HEK293T (cell line): ENCODE measurements at places on chromosomes 11 and 22.

- DNase-seq: no peak
Observed at GRCh38 chr11:74400606-74401005, 2.4 kb upstream of the PGM2L1 start.

GRCh38 chr11:93921695-93922468 is 71.5 kb upstream of the VSTM5 start:
- peak; percentile 69 for DNase-seq

- no peak for DNase-seq
Observed at GRCh38 chr11:129202646-129203045, 10.5 kb upstream of the ARHGAP32 start.

DNA sequence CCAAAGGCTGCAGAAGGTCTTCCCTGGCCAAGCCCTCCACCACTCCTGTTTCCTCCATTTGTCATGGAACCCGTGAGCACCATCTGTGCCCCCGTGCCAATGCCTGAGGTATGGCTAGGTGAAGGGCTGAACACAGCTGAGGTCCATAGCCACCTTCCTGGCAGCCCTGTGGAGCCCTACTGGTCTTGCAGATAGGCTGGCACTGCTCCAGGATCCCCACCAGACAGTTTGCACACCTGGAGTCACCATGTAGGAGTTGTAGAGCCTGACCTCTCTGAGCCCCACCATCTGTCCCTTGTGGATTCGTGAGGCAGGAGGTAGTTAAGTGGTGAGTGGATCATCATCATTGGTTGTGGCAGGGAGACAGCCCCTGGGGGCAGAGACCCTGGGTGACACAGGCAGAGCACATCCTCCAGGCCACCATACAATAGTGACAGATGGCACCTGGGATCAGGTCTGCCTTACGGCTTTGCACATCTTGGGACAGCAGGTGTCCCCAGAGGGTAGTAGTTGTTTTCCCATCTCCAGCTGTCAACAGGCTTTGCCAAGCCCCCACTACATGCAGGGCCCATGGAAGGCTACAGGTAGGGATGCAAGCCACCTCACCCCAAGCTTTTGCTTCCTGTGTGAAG is 52.5 kb upstream of the SUSD2 start:
- DNase-seq: no peak

DNA sequence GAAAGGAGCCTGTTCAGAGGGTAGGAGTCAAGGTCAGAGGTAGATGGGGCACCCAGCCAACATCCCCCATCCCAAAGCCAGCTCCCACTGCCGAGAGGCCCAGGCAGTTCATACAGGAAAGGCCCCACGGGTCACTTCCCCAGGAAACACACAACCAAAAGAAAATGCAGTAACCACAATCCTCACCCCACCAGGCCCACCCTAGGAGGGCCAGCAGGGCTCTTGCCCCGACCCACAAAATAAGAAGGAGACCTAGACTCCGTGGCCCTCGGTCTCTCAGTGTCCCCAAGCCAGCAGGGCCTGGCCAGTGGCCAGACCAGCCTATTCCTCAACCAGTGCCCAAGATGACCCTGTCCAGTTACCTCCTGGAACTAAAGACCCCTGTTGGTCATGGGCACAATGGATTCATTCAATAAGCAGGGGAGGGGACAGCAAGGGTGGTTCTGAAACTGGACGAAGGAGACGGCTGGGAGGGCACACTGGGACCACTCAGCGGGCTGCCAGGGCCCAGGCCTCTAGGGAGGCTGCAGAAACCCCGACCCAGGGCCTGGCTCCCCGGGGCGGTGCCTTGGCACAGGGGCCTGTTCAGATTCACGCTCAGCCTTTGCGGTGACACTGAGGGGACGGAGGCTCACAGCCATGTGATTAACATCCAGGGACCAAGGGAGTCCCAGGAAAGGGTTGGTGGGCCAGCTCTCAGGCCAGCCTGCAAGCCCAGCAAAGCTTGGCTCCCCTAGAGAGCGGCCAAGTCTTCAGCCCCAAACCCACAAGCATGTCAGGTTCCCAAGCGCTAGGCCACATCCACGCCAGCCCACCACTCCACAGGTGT is 5.5 kb downstream of the RAB3IL1 start:
- no peak for DNase-seq

DNA sequence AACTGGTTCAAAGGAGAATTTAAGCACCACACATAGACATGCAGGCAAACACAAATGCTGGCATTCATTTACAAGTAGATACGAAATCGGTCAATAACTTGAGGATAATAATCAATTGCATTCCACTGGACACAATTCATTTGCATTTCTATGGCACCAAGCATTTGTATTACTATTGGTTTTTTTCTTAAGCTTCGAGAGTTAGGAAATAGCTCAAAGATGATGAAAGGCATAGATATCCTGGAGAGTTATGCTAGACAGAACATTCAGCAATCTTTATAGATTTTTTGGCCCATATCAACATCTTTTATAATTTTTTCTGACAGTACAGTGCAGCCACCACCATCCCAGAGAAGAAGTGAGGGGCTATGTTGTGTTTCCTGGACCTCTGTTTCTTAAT is 544.4 kb downstream of the MIAT start:
- DNase-seq: no peak

DNA sequence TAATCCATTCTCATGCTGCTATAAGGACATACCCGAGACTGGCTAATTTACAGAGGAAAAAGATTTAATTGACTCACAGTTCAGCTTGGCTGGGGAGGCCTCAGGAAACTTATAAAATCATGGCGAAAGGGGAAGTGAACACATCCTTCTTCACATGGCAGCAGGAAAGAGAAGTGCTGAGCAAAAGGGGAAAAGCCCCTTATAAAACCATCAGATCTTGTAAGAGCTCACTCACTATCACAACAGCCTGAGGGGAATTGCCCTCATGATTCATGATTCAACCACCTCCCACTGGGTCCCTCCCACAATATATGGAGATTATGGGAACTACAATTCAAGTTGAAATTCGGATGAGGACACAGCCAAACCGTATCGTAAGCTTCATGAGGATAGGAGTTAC is 3.8 kb upstream of the CYB5R2 start:
- DNase-seq: no peak

- DNase-seq: no peak
Observed at GRCh38 chr11:116614306-116615210, 158.2 kb downstream of the BUD13 start.

GRCh38 chr11:31824879-31825837 is 14.0 kb upstream of the PAX6 start:
- DNase-seq: no peak

DNA sequence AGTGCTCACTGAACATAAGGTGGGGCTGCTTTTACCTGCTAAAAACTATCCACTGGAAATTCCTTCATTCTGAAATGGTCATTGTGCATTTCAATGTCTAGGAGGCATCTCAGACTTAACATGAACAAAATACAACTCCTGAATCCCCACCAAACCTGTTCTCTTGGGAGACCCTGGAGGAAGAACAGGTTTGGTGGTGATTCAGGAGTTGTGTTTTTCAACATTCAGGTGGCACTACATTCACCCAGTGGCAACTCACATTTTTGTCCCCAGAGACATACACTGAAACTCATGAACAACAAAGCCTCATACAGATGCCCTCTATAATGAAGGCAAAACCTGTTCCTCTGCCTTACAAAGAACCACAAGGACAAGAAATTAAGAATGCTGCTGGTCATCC is 64.3 kb upstream of the CYP2D6 start:
- no peak for DNase-seq

DNA sequence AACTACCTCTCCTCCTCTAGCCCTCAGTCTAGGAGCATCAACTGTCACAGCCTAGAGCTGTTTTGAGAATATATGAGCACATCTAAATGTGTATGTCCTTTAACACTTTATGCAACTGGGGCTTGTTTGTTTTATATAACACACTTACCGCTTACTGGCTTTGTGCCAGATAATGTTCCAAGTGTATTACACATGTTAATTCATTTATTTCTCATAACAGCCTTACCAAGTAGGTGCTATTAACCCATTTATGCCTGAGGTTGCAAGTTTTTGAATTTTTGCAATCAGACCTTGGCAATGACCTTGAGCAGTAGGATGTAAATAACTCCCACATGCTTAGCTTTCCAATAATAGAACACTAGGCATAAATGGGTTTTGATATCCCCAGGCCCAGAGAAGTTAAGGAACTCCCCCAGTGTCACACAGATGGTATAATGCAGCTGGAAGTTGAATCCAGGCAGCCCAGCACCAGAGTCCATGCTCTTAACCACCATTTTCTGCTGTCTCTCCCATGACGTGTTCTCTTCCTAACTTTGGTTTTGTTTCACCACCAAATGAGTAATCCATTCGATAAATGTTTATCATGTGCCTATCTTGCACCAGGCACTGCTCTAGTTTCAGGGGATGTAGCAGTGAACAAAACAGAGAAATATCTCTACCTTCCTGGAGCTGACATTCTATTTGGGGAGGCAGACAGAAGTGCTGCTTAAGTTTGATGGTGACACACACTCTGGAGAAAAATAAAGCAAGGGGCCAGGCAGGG is 23.1 kb downstream of the PRDM11 start:
- DNase-seq: no peak

- DNase-seq: no peak
Observed at GRCh38 chr11:7281079-7281478, 29.4 kb downstream of the SYT9 start.

DNA sequence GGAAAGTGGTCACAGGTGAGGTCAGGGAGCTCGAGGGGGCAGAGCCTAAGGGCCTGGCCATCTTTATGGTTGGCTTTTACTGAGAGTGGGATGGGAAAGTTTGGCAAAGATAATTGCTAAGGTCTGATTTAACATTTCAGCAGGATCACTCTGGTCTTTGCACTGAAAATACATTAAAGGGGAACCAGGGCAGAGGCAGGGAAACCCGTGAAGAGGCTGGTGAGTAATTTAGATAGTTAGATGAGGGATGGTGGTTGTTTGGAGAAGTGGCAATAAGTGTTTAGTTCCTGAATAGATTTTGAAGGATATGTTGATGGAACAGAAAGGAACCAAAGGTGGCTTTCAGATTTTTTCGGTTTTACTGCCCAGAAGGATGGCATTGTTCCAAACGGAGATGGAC is 50.8 kb downstream of the SCN3B start:
- DNase-seq: no peak

GRCh38 chr22:27466229-27466628 is 335.3 kb downstream of the MN1 start:
- DNase-seq: no peak

GRCh38 chr11:76782531-76783293 is 444 bp upstream of the TSKU start:
- peak; percentile 90 for DNase-seq

DNA sequence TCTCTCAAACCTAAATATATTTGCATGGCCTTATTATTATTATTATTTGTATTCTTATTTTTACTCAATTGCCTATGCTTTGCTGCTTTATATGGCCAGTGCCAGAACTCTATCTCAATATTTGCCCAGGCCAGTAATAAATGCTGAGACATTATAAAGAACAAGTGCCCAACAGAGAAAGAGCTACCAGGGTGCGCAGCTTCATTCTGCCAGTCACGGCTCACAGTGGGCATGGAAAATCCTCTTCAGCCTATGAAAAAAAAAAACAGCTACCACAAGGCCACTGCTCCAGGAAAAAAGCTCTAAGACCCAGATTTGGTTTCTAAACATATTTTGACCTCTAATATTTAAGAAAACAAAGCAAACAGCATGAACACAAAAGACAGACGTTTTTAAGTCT is 1223.6 kb downstream of the LRRC4C start:
- DNase-seq: no peak

- DNase-seq: no peak
Observed at GRCh38 chr11:80816966-80817365, 1376.1 kb upstream of the TENM4 start.
